ENCODE measurements at places on chromosomes 3 and 15.

- DNase-seq = no peak
Observed at GRCh38 chr3:109369510-109369909, 32.2 kb upstream of the DPPA4 start.

GRCh38 chr3:37141676-37142075 lies 32.7 kb downstream of the LRRFIP2 start:
- no peak for DNase-seq

DNA sequence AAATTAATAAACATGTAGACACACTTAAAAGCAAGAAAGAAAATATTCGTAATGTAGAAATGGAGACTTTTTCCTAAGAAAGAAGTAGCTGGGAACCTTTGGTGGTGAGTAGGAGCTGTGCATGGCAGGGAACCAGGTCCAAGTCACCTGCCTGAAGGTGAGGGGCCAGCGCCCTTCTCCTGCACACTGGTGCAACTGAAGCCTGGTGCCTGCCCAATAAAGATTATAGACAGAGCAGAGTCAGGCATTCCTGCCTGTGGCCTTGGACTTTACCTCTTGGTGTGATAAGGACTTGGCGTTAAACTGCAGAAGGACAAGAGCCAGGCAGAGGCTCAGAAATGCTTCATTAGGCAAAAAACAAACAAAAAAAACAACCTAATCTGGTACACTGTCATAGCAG lies 14.2 kb downstream of the CFAP91 start:
- DNase-seq = no peak

- no peak for DNase-seq
Observed at GRCh38 chr3:126152901-126153694, 27.3 kb downstream of the ALDH1L1 start.

All from stimulated activated CD4-positive, alpha-beta T cell treated with anti-CD3 and anti-CD28 coated beads, TNF-alpha, amount 100 ng/mL, for 4 hours (primary cell).